Stimulated activated CD4-positive, alpha-beta T cell treated with anti-CD3 and anti-CD28 coated beads, Interleukin-1b, Interleukin-23, amount 100 ng/mL, for 48 hours (primary cell): ENCODE measurements at places on chromosomes 5 and 9.

DNA sequence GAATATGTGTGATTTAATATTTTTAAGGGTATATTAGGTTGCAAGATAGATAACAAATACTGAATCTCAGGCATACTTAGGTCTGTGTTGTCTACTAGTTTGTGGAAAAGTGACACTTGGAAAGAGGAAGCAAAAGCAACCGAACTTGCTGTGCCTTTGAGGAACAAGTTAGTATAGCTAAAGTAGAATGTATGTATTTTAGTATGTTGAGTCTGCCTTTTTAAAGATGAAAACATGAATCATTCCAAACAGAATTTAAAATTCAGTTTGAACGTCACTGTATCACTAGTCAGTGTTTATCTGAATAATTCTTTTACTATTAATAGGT lies 12.9 kb downstream of the TLE4 start:
- DNase-seq, result no peak

GRCh38 chr5:5857396-5857795 lies 434.9 kb downstream of the ICE1 start:
- no peak for DNase-seq

DNA sequence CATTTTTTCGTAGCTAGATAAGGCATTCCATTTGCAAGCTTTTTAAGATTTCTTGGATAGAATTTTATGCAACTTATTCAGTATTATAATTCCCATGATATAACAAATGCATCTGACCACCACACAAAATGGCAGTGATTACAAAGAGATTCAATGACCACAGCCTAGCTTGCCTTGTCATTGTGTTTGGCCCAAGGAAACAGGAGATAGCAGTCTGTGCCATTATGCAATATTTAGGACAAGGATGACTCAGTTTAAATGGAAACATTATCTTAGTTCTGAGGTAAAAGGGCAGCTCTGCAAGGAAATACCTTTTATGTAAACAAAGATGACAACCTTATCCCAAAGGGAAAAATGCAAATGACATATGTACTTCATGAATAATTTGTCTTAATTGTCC lies 89.8 kb downstream of the NUDT12 start:
- DNase-seq, result no peak

- DNase-seq, result no peak
These were observed 34.0 kb upstream of the NCS1 start for GRCh38 chr9:130138171-130138653.

DNA sequence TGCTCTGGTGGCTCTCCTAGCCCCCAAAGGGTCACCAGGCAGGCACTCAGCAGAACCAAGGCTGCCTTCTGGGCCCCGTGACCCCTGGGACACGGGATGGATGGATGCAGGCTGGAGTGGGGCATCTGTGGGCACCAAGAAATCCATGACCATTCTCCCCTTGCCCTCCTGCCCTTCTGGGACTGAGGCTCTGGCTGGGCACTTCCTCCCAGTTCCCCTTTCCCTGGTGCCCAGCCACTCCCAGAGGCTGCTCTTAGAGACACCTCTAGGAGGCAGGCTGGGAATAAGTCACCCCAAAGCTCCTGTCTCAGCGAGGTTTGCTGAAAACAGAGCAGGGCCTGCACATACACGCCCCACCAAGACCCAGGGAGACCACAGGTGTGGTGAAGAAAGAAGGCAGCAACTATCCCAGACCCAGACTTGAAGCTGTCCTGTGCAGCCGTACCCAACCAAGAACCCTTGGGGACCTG lies 943 bp downstream of the STING1 start:
- peak; percentile 35 for DNase-seq

- no peak for DNase-seq
These were observed 22.7 kb upstream of the BARHL1 start for GRCh38 chr9:132559711-132560110.

GRCh38 chr5:141519605-141520565 lies 31.0 kb downstream of the PCDHGC5 start:
- DNase-seq, result no peak

- DNase-seq, result no peak
These were observed 21.2 kb downstream of the ITK start for GRCh38 chr5:157201857-157202256.

DNA sequence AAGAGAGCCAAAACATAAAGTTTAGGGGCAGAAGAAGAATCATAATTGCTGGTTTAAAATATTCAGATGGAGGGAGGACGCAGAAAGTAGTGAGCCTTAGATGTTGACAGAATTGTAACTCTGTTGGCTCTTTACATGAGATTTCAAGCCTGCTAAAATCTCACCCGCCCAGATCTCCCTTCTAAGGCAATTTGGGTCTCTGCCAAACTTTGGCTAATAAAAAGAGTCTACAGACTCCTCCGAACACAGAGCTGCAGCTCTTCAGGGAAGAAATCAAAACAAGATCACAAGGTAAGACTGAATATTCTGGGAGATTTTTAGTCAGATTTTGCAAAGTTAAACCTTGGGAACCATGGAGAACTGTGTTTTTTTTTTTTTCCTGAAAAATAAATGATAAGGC lies at the start of gene IL33:
TSS of gene IL33 (plus strand) at position 246 of the 400 bp plus-strand sequence. CDS start 25,888 bp downstream, outside the sequence.
- no peak for DNase-seq

DNA sequence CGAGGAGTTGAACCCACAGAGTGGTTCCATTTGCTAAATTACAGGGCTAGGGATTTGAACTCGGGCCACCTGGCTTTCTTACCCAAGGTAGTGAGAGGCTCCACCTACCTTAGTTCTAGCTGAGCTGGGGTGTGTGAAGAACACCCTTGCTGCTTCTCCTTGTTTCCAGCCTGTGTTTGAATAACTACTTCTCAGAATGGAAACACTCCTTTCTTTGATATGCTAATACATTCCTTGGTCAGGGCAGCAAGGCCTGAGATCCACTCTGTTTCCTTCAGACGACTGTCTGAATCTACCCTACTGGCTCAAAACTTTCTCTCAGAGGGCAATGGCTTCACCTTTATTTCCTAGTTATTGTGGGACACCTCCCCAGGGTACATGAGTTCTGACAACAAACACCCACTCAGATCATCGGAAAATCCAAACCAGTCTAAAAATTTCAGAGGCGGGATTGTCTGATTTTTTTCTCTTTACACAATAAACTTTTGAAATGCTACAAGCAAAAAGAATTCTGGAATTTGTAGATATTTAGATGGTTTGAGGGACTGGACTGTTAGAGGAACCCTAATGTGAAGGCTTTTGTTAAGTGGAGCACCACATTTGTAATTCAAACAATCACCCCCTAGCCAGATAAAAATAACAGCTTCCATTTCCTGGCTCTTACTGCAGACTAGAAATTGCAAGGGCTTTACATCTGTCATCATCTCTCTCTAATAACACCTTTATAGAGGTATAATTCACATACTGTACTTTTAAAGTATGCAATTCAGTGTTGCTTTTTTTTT lies 4.0 kb upstream of the ATP6V1G1 start:
- DNase-seq, result no peak

GRCh38 chr5:142388696-142389095 lies 63.9 kb upstream of the SPRY4 start:
- DNase-seq, result no peak

DNA sequence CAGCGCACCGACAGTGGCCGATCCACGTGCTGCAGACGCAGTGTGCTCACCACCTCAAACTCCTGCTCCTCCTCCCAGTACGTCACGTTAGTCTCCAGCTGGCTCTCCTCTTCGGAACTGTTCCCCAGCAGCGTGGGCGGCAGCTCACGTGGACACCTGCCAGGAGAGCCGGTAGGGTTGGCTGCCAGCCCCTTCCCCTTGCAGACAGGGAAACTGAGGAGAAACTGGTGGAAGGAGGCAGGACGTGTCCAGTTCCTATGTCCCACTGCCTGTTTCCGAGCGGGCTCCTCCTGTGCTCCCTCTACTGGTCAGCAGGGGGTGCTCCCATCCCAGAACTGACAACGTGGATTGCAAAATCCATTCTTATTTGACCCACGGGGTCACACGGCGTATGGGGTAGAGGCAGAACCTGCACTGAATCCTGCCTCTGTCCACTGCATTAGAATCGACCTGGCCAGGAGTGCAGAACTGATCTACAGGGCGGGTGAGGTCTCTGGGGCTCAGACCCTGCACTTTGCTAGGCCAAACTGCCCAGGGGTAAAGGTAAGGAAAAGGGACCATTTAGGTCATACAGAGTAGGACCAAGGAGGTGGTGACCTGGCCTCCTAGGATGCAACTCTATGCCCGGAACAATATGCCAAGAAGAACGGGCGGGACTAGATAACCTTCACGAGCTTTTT lies 25.7 kb downstream of the PDGFRB start:
- DNase-seq, result peak; percentile 44

- DNase-seq, result no peak
These were observed 303.1 kb downstream of the ENC1 start for GRCh38 chr5:74337254-74337983.

GRCh38 chr5:128406803-128407202 lies 131.2 kb downstream of the FBN2 start:
- DNase-seq, result no peak

DNA sequence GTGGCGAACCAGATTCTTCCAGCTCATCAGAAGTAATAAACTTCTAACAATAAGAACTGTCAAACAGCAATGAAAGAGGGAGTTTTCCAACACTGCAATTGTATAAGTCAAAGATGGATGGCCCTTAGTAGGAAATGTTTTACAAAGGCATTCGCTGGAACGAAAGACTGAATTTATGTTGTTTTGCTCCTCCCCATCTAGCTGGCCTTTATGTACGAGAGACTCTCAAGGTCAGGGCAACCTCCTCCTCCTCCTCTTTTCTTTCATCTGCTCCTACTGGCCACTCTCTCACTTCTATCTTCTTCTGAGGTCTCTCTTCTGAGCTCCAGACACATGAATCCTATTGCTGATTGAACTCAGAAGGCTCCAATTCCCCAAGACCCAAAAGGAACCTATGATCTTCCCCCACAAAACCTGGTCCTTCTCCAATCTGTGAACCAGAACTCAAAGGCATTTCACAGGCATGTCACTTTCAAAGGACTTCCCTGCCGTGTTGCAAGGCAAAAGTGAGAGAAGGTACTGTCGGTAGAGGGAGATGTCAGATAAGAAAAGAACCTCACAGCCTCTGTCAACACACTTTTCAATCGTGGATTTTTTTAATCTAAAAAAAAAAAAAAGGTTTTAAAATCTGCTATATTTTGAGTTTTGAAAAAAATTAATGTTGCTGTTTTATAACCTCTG lies 28.5 kb upstream of the PUM3 start:
- no peak for DNase-seq

GRCh38 chr5:7802855-7803254 lies 48.1 kb downstream of the CFAP90 start:
- no peak for DNase-seq

- no peak for DNase-seq
These were observed at the start of gene GPR151 for GRCh38 chr5:146516151-146516475. Gene GPR151 (minus strand): TSS chr5:146516190. CDS start chr5:146516113, 77 bp downstream.

DNA sequence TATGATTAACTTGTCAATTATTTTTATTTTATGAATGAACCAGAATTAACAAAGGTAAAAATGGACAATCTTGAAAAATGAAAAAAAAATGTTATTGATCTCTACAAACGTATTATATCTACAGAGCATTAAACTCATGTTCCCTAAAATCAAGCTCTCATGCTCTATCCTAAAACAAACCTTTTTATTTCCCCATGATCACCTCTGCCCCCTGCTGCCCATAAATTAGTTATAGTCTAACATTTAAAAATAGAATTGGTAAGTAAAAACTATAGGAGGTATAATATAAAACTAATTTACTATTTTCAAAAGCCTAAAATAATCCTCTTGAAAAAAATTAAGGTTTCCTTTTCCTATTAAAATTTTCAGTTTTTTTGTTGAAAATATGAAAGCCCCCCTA lies 168.0 kb upstream of the POU5F2 start:
- DNase-seq, result no peak

- no peak for DNase-seq
These were observed 398.0 kb upstream of the SLC24A2 start for GRCh38 chr9:20186823-20187222.

DNA sequence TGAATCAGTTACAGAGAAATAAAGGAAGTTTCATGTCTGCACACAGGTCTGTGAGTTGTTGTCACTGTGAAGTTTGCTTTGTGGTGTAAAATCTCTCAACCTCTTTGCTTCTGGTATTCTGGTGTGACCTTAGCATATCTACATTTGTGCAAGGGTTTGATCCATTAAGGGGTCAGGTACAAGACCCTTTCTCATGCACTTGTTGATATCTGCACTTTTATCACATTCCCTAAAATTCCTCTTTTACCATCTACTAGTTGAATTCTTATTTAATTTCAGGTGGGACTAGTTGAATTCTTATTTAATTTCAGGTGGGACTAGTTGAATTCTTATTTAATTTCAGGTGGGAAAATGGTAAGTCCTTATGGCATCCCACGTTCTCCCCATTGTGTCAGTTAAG lies 306.7 kb upstream of the ZNF608 start:
- no peak for DNase-seq

DNA sequence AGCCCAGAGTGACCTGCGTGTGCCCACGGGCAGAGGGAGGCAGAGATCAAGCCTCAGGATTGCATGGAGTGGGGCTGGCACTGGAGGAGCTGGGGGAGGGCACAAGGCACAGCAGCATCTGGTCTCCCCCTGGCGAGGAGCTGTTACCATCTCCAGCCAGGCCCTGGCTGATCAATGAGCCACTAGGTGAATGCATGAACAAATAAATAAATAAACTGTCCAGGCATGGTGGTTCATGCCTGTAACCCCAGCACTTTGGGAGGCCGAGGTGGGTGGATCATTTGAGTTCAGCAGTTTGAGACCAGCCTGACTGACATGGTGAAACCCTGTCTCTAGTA lies 14.3 kb upstream of the PSMB7 start:
- no peak for DNase-seq

DNA sequence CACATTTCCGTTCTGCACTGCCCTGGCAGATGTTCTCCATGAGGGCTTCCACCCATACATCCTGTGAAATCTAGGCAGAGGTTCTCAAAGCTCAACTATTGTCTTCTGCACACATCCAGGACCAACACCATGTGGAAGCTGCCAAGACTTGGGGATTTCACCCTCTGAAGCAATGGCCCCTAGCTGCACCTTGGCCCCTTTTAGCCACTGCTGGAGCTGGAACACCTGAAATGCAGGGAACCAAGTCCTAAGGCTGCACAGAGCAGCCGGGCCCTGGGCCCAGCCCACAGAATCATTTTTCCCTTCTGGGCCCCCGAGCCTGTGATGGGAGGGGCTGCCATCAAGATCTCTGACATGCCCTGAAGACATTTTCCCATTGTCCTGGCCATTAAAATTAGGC lies 228.7 kb downstream of the ANXA1 start:
- no peak for DNase-seq
